ENCODE measurements at places on chromosomes 3 and 15.

- no peak for DNase-seq
Measured at GRCh38 chr3:15316998-15317435, 15.4 kb downstream of the SH3BP5 start.

- no peak for DNase-seq
Measured at GRCh38 chr3:186142393-186142932, 33.6 kb upstream of the ETV5 start.

GRCh38 chr3:105906836-105907235 is 38.0 kb upstream of the CBLB start:
- DNase-seq, result no peak

GRCh38 chr3:52512105-52512504 is 17.0 kb downstream of the STAB1 start:
- DNase-seq, result no peak

GRCh38 chr3:28139967-28140634 is 101.3 kb upstream of the CMC1 start:
- no peak for DNase-seq

DNA sequence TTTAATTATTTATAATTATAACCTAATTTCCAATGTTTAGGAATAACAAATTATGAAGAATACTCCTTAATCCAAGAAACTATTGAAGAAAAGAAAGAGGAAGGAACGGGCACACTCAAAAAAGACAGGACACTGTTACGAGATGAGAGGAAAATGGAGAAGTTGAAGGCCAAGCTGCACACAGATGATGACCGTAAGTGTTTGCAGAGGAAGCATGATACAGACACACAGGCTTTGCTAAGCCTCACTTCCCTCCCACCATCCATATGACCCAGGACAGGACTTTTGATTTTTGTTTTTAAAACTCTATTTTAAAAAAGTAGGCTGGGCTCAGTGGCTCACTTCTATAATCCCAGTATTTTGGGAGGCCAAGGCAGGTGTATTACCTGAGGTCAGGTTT is 389.4 kb upstream of the TPM1 start:
- DNase-seq, result no peak

DNA sequence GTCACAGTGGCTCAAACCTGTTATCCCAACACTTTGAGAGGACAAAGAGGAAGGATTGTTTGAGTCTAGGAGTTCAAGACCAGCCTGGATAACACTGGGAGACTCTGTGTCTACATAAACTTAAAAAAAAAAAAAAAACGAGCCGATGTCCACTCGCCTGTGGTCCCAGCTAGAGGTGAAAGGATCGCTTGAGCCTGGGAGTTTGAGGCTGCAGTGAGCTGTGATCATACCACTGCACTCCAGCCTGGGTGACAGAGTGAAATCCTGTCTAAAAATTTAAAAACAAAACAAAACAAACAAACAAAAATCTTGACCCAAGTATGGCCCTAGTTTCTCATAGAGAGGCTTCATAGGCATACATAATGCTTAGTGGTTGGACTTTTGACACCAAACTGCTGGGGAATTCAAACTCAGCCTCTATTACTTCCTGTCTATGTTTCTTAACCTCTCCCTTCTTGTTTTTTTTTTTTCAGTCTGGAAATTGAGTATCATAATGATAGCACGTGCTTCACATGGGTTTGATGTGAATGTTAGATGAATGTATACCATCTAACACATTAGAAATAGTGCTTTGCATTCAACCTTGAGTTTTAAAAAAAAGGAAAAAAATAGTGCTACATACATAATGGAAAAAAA is 46.4 kb upstream of the CAPN7 start:
- no peak for DNase-seq

DNA sequence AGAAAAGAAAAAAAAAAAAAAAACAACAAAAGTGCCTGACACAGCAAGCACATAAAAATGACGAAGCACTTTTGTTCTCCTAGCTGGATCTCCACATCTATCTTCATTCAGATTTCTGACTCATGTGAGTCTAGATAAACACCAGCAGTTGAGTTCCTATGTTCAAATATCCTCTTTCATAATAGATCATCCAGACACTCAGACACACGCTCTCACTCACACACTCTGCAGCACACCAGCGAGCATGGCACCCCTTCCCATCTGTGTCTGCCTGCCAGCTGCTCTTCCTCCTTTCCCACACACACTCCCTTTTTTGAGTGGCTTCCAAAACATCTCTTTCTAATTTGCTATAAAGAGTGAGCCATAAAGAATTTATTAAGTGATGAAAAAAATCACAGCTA is 19.8 kb upstream of the CELF6 start:
- DNase-seq, result no peak

DNA sequence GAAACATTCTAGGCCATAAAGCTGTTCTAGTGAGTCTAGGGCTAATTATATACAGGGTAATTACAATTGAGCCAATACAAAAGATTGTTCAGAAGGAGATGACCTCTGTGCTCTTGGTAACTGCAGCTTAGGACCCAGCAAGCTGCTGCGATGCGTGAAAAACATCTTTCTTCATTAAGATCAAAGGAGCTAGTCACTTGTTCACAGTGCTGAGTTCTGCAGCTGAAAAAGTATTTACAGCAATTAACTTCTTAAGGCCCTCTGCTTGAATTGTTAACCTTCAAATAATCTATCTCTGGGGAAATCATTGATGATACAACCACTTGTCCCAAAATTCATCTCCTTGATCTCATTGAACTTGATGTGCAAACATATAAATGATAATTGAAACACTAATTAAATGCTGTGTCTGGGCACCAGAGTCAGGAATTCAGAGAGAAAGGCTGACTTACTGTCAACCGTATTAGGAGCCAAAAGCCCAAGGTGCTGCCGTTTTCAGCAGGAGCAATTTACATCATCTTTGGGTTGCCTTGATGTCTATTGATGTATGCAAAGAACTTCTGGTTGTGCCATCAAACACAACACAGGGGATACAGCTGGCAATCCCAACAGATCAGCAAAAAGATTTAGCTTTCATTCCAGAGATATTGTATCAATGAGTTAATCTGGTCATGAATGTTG is 213.0 kb downstream of the NECTIN3 start:
- DNase-seq, result no peak

- DNase-seq, result no peak
Measured at GRCh38 chr3:126939338-126939718, 43.6 kb upstream of the PLXNA1 start.

DNA sequence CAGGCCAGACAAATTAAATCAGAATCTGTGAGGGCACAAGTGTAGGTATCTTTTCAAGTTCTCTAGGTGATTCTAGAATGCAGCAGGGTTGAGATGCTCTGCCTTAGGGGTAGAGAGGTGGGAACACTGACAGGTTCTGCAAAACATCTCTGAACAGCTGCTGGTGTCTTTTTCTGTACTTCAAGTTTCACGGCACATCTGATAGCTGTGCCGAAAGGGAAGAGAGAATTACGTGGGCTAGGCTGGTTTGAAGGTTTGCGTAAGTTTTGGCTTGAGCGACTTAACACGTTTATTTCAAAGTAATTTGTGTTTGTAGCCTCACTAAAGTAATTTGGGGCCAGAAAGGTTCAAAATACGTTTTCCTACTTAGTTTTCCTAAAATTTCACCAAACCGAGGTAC is 22.5 kb downstream of the PXK start:
- DNase-seq, result no peak

Data from stimulated activated CD4-positive, alpha-beta T cell treated with anti-CD3 and anti-CD28 coated beads, Interleukin-4, amount 100 ng/mL, for 4 hours (primary cell).